ENCODE measurements at places on chromosomes 6 and 20.

DNA sequence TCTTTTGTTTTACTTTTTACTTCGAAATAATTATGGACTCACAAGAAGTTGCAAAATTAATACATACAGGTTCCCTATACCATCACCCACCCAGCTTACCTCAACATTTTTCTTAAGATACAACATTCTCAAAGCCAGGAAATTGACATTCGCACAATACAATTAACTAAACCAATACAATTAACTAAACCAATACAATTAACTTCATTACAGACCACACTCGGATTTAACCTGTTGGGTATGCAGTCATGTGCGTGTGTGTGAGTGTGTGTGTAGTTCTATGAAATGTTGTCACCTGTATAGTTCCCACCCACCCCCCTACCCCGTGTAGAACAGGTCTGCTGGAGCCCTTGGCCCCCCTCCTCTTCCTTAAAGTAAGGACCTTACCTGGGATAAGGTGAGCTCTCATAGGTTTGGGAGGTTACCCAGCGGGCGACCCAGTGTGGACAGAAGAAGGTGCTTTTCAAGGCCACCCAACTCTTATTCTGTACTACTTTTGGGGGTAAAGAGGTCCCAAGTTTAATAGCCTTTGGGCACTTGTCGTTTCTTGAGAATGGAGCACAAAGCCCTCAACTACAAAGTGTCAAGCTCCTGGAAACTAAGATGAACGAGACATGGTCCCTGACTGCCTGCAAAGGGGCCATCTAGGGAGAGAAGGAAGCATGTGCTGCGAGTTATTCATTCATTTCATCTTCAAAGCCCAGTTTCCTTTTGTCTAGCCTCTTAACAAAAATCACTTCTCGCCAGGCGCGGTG lies 544 bp upstream of the STK38 start:
- DNase-seq: no peak

- no peak for DNase-seq
Observed at GRCh38 chr6:69907981-69908498, 41.7 kb downstream of the COL19A1 start.

DNA sequence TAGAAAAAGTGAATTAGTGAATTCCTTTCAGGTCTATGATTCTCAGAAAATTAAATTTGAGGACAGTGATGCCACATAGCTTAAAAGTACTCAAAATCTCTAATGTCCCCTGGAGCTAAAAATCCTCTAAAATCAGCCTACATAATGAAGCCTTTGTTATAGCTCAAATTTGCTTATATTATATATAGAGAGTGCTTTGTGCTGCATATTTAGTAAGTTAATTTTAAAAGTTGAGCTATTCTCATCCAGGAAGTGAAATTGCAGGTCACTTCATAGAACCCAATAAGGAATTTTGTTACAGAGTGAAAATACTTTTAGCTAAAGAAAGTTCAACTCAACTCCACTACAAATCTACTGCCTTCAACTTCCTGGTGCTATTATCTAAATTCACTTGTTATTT lies 507.5 kb upstream of the MAP3K7 start:
- no peak for DNase-seq

DNA sequence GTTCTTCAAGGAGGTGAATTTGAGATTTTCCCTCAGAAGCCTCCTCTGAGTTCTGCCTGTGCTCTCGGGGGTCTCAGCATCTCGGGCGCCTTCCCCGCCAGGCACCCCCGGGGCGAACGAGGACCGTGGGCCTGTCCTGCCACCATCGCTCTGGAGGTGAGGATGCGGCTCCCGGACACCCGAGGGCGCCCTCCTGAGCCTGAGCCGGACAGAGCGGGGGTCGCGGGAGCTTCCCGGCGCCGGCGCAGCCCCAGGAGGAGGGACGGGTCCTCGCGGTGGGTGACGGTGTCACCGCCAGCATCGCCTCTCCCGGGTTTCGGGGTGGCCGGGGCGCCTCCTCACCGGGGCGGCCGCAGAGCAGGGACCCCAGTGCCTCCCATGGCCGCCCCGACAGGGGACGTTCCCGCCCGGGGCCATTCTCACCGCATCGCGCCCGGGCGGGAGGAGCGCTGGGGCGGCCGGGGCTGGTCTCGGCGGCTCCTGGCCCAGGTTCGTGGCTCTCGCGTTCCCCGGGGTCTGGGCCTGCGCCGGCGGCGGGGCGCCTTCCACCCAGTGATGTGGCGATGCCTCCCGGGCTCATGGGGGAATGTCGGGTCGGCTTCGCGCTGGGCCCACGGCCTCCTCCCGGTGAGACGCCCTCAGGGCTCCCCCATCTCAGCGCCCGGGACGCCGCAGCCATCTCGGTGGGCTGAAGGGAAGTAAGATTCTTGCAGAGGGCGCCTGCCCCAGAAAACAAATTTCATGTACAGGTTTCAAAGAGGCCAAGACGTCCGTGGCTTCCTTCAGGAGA lies 210.5 kb downstream of the ERMARD start:
- DNase-seq: no peak

- no peak for DNase-seq
Observed at GRCh38 chr20:46939031-46939965, 44.7 kb downstream of the EYA2 start.

DNA sequence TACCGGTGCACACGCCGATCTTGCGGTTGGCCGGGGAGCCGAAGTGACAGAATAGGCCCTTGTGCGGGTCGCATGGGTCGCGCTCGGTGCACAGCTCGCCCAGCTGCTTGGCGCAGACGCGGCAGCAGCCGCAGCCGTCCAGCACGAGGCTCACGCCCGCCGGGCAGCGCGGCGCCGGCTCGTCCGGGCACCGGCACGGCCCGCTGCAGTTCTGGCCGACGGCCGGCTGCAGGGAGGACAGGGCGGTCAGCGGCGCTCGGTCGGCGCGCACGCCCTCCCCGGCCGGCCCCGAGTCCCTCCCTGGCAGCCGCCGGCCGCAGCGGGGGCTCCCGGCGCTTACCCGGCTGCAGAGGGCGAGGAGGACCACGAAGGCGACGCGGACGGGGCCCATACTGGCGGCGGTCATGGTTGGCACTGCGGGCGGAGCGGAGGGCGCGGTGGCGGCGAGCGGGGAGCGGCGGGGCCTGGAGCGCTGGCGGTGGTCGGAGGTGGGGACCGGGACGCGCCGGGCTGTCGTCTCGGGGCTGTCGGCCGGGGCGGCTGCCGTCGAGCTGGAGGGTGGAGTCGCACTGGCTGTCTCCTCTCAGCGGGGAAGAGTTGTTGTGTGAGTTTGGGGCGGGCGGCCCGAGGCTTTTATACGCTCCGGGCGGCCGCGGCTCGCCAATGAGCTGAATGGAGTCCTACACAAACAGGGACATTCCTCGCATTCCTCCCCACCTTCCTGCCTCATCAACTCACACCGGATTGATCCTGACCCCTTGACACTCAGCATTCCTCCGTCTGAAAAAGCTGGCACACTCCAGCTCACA lies at the start of gene CCN2:
CCN2 (minus strand) TSS at position 606 of the 809 bp plus-strand sequence; CDS start at position 406, 200 bp downstream.
- no peak for DNase-seq

DNA sequence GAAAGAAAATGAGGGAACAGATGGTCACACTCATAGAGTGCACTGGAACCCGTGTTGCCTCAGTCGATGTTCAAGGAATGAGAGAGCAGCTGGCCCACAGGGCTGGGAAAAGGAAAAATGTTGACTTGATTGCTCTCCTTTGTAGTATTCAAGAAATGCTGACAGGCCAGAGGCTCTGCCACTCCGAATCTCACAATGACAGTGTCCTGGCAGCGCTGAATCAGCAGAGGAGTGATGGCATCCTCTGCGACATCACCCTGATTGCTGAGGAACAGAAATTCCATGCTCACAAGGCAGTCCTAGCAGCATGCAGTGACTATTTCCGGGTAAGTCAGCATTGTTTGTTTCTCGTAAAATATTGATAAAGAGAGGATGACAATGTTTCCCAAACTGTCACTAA lies 51.3 kb downstream of the KLHL32 start:
- DNase-seq: no peak

DNA sequence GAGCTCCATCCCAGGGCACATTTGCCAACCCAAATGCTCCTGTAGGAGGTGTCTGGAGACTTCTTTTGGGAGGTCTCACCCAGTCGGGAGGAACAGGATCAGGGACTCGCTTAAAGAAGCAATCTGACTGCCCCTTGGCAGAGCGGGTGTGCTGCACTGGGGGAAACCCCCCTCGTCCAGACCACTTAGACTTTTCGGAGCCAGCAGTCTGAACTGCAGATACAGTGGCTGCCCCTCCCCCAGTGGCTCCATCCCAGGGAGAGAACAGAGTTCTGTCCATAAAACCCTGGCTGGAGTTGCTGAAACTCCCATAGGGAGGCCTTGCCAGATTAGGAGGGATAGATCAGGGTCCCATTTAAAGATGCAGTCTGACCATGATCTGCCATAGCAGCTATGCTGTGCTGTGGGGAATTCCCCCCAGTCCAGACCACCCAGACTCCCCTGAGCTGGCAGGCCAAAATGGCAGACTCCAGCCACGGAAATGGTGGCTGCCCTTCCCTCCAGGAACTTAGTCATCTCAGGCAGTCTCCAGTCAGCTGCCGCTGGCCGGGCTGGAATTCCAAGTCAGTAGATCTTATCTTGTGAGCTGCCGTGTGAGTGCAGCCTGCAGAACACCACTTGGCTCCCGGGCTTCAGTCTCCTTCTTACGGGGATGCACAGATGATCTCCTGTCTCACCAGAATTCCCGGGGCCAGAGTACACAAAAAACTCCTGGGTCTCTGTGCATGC lies 278.1 kb upstream of the SASH1 start:
- no peak for DNase-seq

- DNase-seq: no peak
Observed at GRCh38 chr20:5584678-5585077, 165.5 kb upstream of the SHLD1 start.

GRCh38 chr20:57705127-57705899 lies 4.5 kb downstream of the PMEPA1 start:
- DNase-seq: no peak

- no peak for DNase-seq
Observed at GRCh38 chr20:57608516-57608915, 11.7 kb downstream of the ZBP1 start.

DNA sequence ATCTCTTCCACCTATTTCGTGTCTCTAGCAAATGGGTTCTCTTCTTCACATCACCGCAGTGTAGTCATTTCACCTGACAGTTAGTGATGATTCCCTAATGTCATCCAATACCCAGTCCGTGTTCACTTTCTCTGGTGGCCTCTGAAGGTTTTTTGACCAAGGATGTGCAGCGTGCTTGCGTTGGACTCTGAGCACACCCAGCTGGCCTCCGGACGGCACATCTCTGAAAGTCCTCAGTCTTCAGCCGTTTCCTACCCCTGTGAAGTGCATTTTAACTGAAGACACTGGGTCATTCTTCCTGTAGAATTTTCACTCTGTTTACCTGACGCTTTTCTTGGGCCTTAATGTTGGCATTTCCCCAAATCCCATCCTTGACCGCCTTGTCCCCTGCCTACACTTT lies 98.7 kb downstream of the ERMARD start:
- DNase-seq: no peak

DNA sequence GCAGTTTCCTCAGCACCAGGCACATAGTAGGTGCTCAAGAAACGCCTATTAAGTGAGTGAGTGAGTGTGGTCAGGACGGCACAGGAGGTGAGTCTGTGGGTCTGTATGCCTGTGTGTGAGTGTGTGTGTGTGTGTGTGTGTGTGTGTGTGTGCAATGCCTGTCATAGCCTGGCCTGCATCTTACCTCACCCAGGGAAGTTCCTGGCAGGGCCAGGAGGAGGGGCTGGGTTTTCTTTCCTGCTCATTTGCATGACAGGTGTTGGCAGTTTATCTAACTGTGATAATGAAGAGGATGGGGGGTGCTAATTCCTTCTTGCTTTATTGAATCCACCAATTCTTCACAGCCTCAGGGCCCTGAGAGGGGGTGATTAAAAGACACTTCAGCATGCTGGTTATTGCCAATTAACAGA lies 146.7 kb upstream of the MLN start:
- DNase-seq: no peak

DNA sequence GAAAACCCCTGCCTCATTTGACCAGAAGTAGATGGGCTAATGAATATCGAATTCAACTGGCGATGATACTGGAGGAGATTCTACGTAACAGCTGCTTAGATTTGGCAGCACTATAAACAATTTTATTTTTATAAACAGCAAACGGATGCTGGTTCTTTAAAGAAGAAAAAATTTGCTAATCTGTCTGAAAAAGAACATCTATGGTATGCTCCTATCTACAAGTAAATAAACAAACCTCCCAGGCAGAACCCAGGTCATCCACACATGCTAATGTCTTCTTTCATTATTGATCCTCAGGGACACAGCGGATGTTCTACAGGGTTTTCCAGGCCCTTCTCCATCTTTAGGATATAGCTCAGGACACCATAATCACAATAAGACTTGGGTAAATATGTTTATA lies 291.3 kb downstream of the ALDH8A1 start:
- DNase-seq: no peak

GRCh38 chr6:99894815-99895214 lies 99.2 kb downstream of the MCHR2 start:
- DNase-seq: no peak

DNA sequence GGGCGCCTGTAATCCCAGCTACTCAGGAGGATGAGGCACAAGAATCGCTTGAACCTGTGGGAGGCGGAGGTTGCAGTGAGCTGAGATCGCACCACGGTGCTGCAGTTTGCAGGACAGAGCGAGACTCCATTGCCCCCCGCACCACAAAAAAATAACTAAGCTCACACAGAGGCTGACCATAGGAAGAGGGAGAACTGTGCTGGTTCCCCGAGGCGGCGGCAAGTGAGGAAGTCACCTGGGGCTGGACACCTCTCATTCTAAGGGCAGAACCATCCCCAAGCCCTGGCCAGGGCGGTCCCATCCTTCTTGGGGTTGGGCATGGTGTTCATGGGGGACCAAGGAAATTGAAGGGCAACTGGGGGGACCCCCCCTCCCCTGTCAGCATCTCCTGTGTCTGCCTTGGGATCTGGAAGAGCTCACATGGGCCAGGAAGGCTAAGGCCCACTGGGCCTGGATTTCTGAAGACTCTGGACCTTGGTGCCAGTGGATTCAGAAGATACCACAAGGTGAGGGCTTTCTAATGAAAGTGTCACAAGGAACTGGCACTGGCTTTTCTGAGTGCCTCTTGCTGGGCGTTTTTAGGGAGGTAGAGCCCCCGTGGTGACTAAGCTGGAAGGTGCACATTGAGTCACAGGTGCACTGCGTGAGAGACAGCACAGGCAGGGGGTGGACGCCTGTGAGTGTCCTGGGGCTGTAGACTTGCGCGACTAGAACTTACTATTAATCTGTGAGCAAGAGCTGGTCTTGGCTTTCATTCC lies 11.5 kb downstream of the IRF4 start:
- DNase-seq: no peak

DNA sequence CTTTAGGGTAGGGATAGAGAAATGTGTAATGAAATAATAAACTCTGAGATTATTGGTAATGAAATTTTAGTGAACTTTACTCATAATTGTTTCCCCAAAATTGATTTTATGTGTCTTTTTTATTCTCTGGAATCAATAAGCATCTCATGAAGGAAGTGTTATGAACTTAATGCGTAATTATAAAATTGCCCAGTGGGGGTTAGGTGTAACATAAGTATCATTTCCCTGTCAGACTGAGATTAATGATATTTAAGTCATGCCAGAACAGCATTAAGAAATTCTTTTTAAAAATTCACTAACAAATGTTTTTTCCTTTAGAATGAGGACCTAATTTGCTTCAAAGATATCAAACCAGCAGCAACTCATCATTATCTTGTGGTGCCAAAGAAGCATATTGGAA lies 10.0 kb downstream of the HINT3 start:
- no peak for DNase-seq

- DNase-seq: no peak
Observed at GRCh38 chr20:19701429-19701828, 56.6 kb upstream of the RIN2 start.

GRCh38 chr6:155366325-155366724 lies 52.0 kb upstream of the TFB1M start:
- DNase-seq: no peak

GRCh38 chr6:142749556-142749955 lies 195.4 kb downstream of the HIVEP2 start:
- DNase-seq: no peak
